ENCODE measurements at places on chromosomes 16 and 17.

- DNase-seq, result no peak
Observed at GRCh38 chr17:73506470-73507435, 137.5 kb downstream of the SDK2 start.

DNA sequence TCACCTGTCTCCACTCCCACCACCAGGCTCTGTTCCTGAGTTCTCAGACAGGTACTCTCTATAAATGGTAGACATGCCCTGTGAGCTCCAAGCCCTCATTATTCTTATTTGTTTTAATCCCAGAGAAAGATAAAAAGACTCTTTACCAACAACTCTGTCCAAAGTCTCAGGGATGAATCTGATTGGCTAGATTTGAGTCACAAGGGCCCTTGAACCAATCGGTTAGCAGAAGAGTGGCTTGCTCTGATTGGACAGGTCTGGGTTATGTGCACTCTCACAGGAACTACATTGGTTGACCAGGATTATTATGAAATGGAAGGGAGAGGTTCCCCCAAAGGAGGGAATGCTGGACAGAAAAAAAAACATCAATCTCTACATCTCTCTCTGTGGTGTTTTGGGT lies 7.5 kb downstream of the COTL1 start:
- no peak for DNase-seq

DNA sequence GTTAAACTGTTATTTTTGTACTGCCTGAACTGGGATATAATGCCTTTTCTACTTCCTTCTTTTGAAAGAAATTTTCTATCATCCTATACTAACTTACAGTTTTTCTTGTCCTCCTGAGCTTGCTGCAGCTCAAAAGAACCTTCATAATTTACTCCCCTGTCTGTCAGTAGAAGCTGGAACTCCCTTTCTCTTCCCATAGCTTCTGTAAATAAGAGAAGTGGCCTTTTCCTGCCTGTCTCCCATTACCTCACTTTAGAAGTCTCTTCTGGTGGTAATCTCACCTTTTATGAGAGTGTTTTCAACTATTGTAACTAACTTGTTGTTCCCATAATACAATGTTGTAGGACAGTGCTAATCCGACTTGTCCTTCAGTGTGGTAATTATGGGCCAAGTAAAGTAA lies 246.7 kb upstream of the TBX2 start:
- DNase-seq, result peak; percentile 39

DNA sequence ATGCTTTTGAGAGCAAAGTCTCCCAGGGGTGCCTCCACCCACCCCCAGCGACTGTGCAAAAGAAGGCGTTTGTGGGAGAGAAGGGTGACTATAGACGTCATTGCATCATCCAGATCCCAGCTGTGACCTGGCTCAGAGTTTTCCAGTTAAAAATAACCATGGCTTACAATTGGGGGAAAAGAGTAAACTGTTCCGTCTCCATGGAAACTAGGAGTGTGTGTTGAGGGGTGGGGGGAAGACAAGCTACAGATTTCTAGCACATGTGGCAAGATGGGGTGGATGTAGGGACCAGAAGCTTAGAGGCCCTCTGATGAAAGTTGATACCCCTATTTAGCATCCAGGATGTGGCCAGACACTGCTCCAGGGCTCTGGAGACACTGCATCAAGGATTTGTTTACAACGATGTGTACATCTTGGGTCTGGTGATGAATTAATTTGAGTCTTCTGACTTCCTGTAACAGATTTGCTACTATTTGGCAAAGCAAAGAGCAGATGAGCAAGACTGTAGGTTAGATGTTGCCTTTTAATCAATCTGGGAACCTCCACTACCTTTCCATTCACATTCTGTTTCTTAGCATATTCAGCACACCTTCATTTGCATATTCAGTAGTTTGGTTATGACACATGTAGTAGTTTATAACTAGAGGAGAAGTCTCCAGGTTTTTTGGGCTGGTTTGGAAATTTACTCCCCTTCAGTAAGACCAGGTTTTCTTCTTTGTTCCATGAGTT lies 6.2 kb upstream of the DUSP14 start:
- no peak for DNase-seq

DNA sequence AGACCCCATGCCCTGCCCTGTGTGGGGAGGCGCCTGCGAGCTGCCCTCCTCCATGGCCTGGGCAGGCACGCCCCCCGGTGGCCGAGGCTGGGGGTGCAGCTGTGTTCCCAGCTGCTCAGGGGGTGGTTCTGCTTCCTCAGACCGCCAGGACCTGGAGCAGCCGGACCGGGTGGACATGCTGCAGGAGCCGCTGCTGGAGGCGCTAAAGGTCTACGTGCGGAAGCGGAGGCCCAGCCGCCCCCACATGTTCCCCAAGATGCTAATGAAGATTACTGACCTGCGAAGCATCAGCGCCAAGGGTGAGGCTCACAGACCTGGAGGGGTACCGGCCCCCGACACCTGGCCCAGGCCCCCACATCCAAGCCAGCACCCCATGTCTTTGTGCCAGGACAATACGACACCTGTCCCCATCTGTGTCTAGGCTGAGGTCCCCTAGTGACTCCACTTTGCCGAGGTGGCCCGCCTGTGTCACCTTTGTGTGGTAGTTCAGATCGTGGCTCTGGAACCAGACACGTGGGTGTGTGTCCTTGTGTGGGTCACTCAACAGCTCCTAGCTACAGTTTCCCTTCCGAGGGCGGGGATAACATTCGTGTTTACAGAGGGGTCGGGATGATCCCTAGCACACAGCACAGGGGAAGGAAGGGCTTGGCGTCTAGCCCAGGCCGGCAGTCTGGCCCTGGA lies 9.3 kb downstream of the GJD3 start:
- DNase-seq, result peak; percentile 75

- DNase-seq, result no peak
Observed at GRCh38 chr17:55814377-55814776, 63.5 kb downstream of the PCTP start.

DNA sequence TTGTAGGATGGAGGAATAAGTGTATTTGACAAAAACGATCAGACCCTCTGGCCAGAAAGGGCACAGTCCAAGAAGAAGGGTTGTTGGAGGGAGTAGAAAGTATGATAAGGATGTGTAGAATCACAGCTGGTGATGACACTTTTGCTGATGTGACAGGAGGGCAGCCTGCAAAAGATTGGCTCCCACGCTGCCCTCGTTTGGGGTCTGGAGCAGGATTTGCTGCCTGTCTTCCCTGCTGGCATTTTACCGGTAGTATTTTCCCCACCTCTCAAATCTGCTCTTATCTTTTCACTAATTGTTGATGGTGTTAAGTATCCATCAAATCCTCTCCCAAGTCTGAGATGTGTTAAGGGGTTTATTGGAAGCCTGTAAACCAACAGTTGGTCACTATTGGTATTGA lies 208.8 kb downstream of the CCDC182 start:
- DNase-seq, result no peak

DNA sequence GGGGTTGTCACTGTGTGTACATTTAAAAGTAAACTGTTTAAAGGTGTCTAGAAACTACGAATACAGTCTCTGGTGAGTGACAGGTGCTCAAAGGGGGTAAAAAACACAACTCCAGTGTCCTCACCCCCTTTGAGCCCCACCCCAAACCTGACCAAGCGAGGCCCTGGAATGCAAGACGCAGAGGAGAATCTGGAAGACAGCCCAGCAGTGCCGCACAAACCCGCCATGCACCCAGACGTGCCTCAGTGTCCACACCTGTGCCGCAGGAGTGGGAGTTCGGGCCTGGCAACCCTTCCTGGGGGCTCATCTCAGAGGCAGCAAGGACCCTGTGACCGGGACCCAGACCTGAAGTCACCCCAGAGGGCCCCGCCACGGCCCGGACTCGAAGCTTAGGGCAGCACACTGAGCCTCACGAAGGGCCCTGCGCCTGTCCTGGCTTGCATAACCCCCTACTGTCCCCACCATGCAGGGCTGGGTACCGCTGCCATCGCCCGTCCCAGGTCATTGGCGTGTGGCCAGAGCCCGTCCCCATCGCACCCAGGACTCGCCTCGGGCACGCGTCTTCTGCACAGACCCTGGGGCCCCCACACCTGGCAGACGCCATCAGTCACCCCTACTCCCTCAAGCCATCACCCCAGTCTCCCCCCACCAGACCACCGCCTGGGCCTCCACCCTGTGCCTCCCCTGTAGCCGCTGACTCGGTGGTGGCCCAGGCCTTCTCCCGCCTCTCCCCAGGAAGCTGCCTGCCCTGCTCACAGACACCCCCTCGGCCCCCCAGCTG lies 33.0 kb upstream of the ZC3H18 start:
- DNase-seq, result peak; percentile 27

GRCh38 chr16:75534560-75535205 lies 1.2 kb downstream of the CHST5 start:
- no peak for DNase-seq

GRCh38 chr16:79317521-79317920 lies 283.0 kb downstream of the MAF start:
- DNase-seq, result no peak

GRCh38 chr16:65666132-65666941 lies 544.5 kb upstream of the CDH11 start:
- no peak for DNase-seq

DNA sequence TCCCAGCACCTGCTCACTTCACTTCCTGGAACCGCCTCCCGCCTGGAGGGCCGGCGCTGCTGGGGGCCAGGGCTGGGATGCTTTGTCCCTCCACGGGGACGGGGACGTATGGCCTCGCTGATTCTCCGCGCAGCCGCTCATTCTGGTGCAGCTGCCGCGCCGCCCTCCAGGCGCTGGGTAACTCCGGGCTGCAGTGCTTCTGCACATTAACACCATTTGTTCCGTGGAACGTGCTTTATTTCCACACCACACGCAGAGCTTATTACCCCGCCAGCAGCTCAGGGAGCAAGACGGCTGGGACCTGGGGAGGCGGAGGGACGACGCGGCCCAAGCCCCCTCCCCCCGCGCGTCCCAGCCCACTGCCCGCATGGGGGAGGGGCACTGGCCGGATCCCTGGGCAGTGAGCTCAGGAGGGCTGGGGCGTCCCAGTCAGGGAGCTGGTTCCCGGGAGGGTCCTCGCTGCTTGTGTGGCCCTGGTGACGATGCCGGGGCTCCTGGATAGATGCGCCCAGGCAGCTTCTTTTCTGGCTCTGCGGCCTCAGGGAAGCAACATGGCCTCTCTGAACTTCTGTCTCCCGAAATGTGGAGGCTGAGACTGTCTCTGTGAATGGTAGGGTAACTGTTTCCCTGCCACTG lies 45.4 kb upstream of the ACSF3 start:
- no peak for DNase-seq

DNA sequence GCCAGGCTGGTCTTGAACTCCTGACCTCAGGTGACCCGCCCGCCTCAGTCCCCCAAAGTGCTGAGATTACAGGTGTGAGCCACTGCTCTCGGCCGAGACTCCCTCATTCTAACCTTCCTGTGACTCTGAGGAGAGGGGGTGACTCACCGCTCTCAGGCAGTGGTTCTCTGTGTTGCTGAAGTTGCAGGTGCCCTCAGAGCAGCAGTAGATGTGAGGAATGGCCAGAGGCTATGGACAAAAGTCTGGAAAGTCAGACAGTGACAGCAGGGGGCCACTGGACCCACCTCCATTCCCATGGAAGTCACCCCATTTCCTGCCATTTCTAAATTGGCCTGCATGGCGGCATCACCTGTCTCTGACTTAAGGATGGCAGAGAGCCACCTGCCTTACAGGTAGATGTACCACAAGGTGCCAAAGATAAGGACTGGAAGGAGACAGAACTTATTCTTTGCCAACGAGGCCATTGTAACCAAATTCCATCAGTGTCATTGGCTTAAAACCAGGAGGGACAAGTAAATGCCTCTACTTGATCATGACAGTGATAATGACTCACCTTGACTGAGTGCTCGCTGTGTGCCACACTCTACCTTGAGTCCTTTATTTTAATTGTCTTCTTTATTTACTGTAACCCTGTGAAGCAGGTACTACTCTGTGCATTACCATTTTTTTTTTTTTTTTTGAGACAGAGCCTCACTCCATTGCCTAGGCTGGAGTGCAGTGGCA lies 15.3 kb upstream of the CNOT1 start:
- no peak for DNase-seq

GRCh38 chr17:57524839-57525568 lies 220.1 kb downstream of the CCDC182 start:
- no peak for DNase-seq

GRCh38 chr16:88922114-88922825 lies 54.7 kb downstream of the CBFA2T3 start:
- DNase-seq, result no peak

- DNase-seq, result no peak
Observed at GRCh38 chr17:74763565-74764387, 12.4 kb downstream of the NAT9 start.

GRCh38 chr17:44097110-44097958 lies 26.1 kb downstream of the HDAC5 start:
- DNase-seq, result peak; percentile 53

DNA sequence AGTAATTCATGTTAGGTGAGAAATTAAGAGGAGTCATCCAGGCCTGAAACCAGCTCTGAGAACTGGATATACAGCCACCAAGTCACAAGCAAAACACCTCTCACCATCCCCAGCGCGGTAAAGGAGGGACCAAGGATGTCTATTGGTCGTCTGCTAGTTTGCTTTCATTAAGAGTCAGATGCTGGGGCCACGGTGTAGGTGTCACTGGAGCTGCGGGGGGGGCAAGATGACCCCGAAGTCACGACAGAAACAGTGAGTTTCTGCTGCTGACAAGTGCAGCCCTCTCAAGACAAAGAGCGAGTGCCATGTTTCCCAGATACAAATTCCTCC lies 790 bp downstream of the NCBP3 start:
- DNase-seq, result peak; percentile 53

- DNase-seq, result no peak
Observed at GRCh38 chr16:11147754-11148444, 108.1 kb downstream of the SOCS1 start.

GRCh38 chr17:17503566-17504130 lies 7.5 kb upstream of the RASD1 start:
- DNase-seq, result no peak

DNA sequence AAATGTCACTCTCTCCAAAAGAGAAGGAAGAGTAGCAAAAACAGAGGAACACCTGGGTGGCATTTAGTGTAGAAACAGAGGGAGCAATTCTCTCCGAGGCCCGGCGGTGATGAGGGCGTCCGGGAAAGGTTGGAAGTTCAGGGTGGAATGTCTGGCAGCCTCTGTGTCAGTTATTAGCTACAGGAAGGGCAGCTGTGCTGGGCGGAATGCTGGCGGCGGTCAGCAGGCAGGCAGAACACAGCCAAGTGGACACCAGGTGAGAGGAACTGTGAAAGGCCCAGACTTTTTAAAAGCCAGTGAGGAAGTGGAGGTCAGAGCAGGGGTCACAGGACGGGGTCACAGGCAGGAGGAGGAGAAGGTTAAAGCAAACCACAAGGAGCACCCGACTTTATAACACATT lies 238.1 kb downstream of the NTN1 start:
- DNase-seq, result no peak

GRCh38 chr16:6362321-6362720 lies 970.3 kb upstream of the RBFOX1 start:
- DNase-seq, result no peak

GRCh38 chr17:80592243-80592642 lies 47.6 kb downstream of the RPTOR start:
- DNase-seq, result no peak

- DNase-seq, result peak; percentile 60
Observed at GRCh38 chr16:75053791-75054555, 55.1 kb downstream of the ZNRF1 start.
